ENCODE measurements at places on chromosomes 3 and 15.

- no peaks in the 10 kb centered on the region for H3K4me1 ChIP-seq
- no peak overlapping the region for H3K27ac ChIP-seq
- DNase-seq: no peak
- H3K27me3 ChIP-seq: no peaks in the 10 kb centered on the region
- H3K36me3 ChIP-seq: peaks cover 52% of the 10 kb centered on the region
These were observed 44.8 kb downstream of the ROPN1B start for GRCh38 chr3:126013751-126014156.

DNA sequence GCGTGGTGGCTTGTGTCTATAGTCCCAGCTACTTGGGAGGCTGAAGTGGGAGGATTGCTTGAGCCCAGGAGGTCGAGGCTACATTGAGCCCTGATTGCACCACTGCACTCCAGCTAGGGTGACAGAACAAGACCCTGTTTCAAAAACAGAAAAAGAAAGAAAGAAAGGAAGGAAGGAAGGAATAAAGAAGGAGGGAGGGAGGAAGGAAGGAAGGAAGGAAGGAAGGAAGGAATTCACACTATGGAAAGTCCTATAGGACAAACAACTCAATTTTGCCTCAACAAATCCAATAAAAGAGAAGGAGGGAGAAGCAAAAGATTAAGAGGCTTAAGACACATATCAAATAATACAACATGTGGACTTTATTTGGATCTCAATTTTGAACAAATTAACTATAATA lies 16.5 kb upstream of the TCF12 start:
- no peaks in the 10 kb centered on the region for H3K27me3 ChIP-seq
- no peaks in the 10 kb centered on the region for H3K36me3 ChIP-seq
- no peak for DNase-seq
- no peak overlapping the region for H3K4me3 ChIP-seq
- no peaks in the 10 kb centered on the region for H3K4me1 ChIP-seq
- no peak overlapping the region for H3K27ac ChIP-seq

DNA sequence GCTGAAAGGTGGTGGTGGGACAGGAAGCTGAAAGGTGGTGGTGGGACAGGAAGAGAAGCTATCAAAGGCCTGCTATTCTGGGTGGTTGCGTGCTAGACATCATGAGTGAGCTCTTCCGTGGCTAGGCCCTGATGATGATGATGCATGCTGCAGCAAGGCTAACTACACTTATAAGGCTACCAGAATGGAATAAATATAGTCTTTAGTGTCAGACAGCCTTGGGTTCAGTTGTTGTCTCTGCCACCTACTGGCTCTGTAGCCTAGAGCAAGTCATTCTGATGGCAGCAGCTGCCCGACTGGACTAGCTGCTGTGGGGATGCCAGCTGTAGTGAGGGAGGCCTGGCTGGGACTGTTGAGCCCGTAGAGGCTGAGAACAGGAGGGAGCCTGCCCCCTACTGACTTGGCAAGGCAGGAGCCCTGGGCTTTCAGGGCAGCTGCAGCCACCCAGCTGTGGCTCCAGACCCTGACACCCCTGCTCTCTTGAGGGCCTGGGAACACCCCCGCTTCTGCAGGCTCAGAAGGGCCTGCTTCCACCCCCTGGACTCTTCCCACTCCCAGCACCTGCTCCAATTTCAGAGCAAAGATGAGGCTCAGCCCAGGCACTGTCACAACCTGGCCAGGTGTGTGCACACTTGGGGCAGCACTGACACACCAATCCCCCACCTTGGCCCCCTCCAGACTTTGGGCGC lies 21.4 kb upstream of the ZBED2 start:
- no peaks in the 10 kb centered on the region for H3K4me1 ChIP-seq
- H3K27me3 ChIP-seq: no peaks in the 10 kb centered on the region
- no peaks in the 10 kb centered on the region for H3K36me3 ChIP-seq
- no peak for DNase-seq

GRCh38 chr15:63669074-63669473 lies 71.9 kb downstream of the FBXL22 start:
- H3K4me1 ChIP-seq: no peaks in the 10 kb centered on the region
- no peak overlapping the region for H3K27ac ChIP-seq
- peaks cover 39% of the 10 kb centered on the region for H3K36me3 ChIP-seq
- H3K27me3 ChIP-seq: no peaks in the 10 kb centered on the region

DNA sequence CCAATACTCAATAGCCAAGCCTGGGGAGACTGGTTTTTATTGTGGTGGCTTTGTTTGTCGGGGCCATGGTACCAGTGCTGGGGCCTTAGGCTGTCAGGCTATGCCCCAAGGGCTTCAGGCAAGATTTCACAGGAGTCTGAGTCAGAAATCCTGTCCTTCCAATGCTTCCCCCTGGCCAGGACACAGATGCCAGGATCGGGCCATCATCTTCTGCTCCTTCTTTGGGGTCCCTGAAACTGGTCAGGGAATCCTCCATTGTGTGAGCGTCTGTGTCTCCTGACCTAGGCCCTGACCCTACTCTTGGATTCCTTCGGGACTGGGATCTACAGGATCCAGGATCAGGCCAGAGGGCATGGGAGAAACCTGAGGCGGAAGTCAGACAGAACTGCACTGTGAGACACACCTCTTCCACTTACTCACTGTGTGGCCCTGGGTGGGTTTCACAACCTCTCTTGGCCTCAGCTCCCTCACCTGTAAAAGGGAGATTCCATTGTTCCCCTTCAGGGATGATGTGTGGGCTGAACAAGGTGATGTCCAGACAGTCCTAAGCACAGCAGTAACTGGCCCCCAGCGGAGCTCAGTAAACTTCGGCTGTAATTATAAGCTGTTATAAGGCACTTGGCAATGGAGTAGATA lies 292.7 kb downstream of the UACA start:
- H3K36me3 ChIP-seq: no peaks in the 10 kb centered on the region
- H3K27ac ChIP-seq: no peak overlapping the region
- peaks cover 16% of the 10 kb centered on the region for H3K4me1 ChIP-seq
- H3K27me3 ChIP-seq: no peaks in the 10 kb centered on the region

- no peak overlapping the region for H3K4me3 ChIP-seq
- no peak overlapping the region for H3K27ac ChIP-seq
- no peaks in the 10 kb centered on the region for H3K36me3 ChIP-seq
- DNase-seq: no peak
- no peaks in the 10 kb centered on the region for H3K4me1 ChIP-seq
These were observed 565.8 kb upstream of the DPPA4 start for GRCh38 chr3:109903100-109903499.

DNA sequence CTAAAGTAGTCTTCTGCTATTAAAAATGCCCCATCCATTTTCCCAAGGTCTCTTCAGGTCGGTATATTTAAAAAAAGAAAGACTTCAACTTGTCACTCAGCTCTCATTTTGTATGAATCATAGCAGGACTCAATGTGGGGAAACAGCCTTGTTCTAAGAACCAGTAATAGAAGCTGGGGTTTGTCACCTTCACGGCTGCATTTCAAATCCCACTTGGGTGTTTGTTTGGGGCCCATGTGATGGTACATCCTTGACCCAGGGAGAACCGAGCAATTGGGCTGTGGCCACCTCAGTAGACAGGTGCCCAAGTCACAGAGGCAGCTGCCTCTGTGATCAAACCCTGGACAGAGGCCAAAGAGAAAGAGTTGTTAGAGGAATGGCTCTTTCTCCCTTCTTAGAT lies 70.3 kb upstream of the ARL8B start:
- H3K4me3 ChIP-seq: no peak overlapping the region
- no peaks in the 10 kb centered on the region for H3K36me3 ChIP-seq
- no peak for DNase-seq
- H3K27ac ChIP-seq: no peak overlapping the region

- H3K27ac ChIP-seq: peak overlapping the region; percentile 41
- no peak overlapping the region for H3K4me3 ChIP-seq
- H3K4me1 ChIP-seq: peaks cover 83% of the 10 kb centered on the region
- H3K27me3 ChIP-seq: no peaks in the 10 kb centered on the region
- H3K36me3 ChIP-seq: no peaks in the 10 kb centered on the region
- no peak for DNase-seq
These were observed 48.2 kb downstream of the WWTR1 start for GRCh38 chr3:149609595-149609994.

- H3K27ac ChIP-seq: peak overlapping the region; percentile 91
- no peak for DNase-seq
- peaks cover 49% of the 10 kb centered on the region for H3K4me1 ChIP-seq
- H3K4me3 ChIP-seq: no peak overlapping the region
- H3K27me3 ChIP-seq: no peaks in the 10 kb centered on the region
These were observed 26.2 kb downstream of the LPP start for GRCh38 chr3:188180114-188180513.

DNA sequence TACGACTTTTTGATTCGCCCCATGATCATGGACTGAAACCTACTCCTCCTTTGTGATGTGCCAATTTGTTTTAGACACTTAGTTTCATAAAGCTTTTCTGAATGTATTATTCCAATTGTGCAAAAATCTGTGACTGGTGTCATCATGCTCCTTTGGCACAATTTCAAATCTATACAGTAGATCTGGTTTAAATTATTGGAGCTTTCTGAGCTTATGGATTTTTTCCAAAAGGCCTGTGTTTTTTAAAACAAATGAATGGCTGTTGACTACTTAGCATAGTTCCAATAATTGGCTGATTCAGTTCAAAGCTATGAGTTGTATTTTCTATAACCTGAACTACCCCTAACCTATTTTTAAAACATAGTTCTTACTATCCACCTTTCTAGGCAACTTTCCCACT lies 282.7 kb downstream of the CNTN3 start:
- no peak overlapping the region for H3K4me3 ChIP-seq
- DNase-seq: no peak
- no peak overlapping the region for H3K27ac ChIP-seq
- no peaks in the 10 kb centered on the region for H3K27me3 ChIP-seq
- H3K4me1 ChIP-seq: no peaks in the 10 kb centered on the region

GRCh38 chr15:39132070-39132469 lies 448.8 kb upstream of the THBS1 start:
- no peaks in the 10 kb centered on the region for H3K27me3 ChIP-seq
- H3K4me3 ChIP-seq: no peak overlapping the region
- no peak for DNase-seq
- H3K27ac ChIP-seq: no peak overlapping the region

DNA sequence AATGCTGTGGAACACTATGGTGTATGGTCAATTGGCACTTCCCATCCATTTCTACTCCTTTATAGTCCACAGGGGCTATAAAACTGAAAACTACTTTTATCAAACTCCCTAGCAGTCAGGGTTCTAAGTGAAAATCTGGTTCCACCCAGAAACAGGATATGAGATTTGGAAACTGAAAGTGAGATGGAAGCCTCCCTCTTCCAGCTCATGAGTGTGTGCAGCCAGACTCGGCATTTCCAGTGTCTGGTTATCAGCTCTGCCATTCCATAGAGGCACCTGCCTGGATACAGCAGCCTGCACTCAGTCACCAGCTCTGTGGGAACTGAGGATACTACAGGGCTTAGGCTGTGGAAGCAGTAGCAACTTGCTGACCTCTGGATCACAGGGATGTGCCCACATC lies 14.7 kb upstream of the PLA2G4F start:
- no peaks in the 10 kb centered on the region for H3K27me3 ChIP-seq
- H3K27ac ChIP-seq: no peak overlapping the region
- no peak for DNase-seq
- no peak overlapping the region for H3K4me3 ChIP-seq
- H3K36me3 ChIP-seq: peaks cover 75% of the 10 kb centered on the region

DNA sequence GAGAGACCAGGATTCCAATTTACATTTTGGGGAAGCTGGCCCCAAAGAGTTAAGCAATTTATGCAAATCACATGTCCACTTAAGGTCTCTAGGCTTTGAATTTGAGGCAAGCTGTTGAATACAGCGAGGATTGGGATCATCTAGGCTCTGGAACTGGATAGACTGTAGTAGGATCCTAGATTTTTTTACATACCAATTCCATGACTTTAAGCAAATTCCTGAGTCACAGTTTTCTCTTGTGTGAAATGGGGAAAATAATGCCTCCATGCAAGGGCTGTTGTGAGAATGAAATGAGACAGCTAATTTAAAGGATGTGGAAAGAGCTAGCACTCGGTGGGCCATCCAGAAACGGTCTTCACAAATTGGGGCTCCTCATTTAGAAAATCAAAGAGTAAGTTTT lies 103.4 kb downstream of the MINAR1 start:
- no peak overlapping the region for H3K4me3 ChIP-seq
- H3K4me1 ChIP-seq: peaks cover 8% of the 10 kb centered on the region
- no peak for DNase-seq
- H3K27me3 ChIP-seq: no peaks in the 10 kb centered on the region
- H3K27ac ChIP-seq: no peak overlapping the region

GRCh38 chr3:79564192-79564591 lies 203.6 kb downstream of the ROBO1 start:
- no peak for DNase-seq
- H3K27me3 ChIP-seq: no peaks in the 10 kb centered on the region
- no peak overlapping the region for H3K27ac ChIP-seq
- H3K4me1 ChIP-seq: no peaks in the 10 kb centered on the region

- peak overlapping the region; percentile 74 for H3K4me3 ChIP-seq
- H3K4me1 ChIP-seq: peaks cover 8% of the 10 kb centered on the region
- H3K27ac ChIP-seq: peak overlapping the region; percentile 95
These were observed 5.7 kb downstream of the NR2F2 start for GRCh38 chr15:96336108-96336595.

DNA sequence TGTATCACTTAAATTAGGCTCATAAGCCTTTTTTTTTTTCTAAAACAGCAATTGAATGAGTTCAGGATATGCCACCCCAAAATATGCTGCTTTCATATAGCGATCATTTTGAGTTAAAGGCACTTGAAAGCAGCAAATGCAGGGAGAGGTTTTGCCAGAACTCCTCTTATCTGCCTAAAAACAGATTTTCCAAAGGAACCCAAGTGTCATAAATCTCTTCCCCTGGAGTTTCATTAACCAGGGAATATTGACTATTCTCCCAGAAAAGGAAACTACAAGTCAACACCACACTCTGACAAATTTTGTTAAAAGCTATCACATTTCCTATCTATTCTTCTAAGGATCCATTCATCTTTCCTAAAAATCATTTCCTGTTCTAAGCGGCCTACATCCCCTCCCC lies 11.3 kb downstream of the DNAAF4 start:
- no peak overlapping the region for H3K27ac ChIP-seq
- DNase-seq: no peak
- H3K4me1 ChIP-seq: no peaks in the 10 kb centered on the region
- no peak overlapping the region for H3K4me3 ChIP-seq

GRCh38 chr3:24310887-24311286 lies 183.8 kb downstream of the THRB start:
- no peak overlapping the region for H3K27ac ChIP-seq
- H3K27me3 ChIP-seq: no peaks in the 10 kb centered on the region
- peaks cover 21% of the 10 kb centered on the region for H3K4me1 ChIP-seq
- no peak for DNase-seq

DNA sequence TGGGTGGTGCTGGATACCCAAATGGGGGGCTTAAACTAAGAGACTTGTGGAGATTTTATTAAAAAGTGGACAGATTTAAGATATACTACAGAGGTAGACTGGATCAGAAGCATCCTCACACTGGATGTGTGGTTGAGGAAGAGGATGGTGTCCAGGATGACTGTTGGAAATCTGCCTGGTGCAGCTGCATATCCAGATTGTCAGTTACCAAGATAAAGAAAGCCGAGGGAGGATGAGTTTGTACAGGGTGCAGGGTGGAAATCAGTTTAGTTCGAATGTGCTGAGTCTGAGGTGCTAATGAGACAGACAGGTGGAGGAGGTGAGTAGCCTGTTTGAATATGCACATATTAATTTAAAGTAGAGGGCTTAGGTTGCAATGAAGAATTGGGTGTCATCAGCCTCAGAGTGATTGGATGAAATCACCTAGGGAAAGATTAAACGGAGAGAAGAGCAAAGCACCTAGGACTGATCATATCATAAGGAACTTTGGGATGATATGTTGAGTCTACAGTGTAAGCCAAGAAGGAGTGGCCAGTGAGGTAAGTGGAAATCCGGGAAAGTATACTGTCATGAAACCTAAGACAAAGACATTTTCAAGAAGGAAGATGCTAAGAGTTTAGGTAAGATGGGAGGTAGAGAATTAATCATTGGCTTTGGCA lies 74.1 kb upstream of the GOLGA8B start:
- no peaks in the 10 kb centered on the region for H3K27me3 ChIP-seq
- no peak for DNase-seq
- no peak overlapping the region for H3K4me3 ChIP-seq
- no peaks in the 10 kb centered on the region for H3K36me3 ChIP-seq
